Upper lobe of right lung (tissue), 1 donor: ENCODE measurements at places on chromosomes 16 and 17. TPM values are rescaled to one million over a fixed set of nuclear protein-coding genes. Genes with fewer than 3 reads are reported as not detected.

DNA sequence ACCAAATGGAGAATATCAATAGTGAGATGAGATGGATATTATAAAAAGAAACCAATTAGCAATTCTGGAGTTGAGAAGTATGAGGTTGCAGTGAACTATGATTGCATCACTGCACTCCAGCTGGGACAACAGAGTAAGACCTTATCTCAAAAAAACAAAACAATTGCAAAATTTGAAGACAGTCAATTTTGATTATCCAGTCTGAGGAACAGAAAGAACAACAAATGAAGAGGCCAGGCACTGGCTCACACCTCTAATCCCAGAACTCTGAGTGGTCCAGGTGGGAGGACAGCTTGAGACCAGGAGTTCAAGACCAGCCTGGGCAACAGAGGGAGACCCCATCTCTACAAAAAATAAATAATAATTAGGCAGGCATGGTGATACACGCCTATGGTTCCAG, 35.0 kb downstream of the USP32 start:
- DNase-seq: no peak

GRCh38 chr17:75124819-75125162, 6.8 kb downstream of the NT5C start:
- DNase-seq: no peak

DNA sequence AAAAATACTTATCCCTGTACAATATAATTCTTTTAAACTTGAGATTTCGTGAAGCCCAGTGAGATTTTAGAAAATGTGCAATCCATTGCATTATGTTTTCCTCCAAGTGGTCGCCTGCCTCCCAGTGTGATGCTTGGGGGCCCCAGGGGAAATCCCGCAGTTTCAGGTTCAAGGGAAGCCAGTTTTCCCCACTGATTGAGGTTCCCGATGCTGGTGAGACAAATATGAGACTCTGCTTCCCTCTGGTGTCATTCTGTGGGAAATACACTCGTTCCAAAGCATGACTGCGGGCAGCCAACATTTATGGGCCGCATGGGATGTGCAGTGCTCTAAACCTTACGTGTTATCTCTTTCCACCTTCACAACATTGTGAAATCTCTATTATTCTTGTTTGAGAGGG, 200.8 kb downstream of the PRKCB start:
- no peak for DNase-seq

DNA sequence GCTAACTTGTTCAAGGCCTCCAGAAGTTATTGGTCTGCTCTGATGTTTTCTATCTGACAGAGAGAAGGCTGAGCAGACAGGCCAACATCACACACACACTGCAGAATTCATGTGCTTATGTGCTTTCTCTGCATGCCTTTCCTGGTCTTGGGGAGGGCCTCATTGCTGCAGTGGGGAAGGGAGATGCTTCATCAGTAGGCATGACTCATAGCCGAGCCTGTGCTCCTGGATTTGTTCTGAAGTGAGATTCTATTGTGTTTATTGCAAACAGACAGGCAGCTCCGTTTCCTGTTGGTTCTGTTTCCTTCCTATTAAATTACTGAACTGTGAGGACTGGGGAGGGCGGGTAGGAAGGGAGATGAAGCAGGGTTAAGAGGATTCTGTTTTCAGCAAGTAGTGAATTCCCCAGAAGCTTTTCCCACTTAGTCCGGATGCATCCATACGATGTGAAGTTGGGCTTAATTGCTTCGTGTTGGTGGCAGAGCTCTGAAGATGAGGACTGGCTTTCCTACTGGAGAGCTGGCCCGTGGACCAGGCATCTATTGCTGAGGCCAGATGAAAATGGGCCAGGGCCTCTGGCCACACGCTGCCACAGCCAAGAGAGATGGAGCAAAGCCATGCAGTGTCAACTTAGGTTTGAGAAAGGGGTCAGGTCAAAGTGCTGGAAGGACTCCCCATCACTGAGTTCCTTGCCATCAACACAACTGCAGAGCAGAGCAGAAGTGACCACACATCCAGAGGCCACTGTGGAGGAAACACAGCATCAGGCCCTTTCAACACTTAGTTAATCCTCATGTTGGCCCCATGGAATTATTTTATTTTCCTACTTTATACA, 179.3 kb downstream of the UTP18 start:
- DNase-seq: no peak

The ACSM3 gene
- 34.3 TPM for total RNA-seq
